ENCODE measurements at places on chromosomes 4 and X.

- no peak for DNase-seq
Observed at GRCh38 chrX:65528293-65528692, 6.3 kb downstream of the LAS1L start.

- no peak for DNase-seq
Observed at GRCh38 chr4:153645183-153645582, 38.9 kb upstream of the TLR2 start.

- no peak for DNase-seq
Observed at GRCh38 chrX:389021-389441, 2.3 kb upstream of the PPP2R3B start.

DNA sequence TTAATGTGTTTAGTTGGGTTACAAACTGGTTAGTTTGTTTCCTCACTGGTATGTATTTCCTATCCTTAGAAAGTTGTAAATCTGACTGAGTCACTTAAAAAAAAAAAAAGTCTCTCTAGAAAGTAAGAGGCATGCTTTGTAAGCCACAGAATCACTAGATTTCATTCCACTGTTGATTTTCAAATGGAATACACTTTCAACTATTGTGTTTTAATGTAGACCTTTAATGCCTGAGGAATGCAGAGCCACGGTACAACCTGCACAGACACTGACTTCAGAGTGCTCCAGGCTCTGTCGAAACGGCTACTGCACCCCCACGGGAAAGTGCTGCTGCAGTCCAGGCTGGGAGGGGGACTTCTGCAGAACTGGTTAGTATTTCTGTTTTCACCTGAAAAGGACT is 88.6 kb downstream of the HHIP start:
- DNase-seq: peak; percentile 34

GRCh38 chrX:69138512-69138911 is 26.7 kb downstream of the PJA1 start:
- no peak for DNase-seq

- no peak for DNase-seq
Observed at GRCh38 chrX:131895807-131896206, 127.3 kb upstream of the STK26 start.

DNA sequence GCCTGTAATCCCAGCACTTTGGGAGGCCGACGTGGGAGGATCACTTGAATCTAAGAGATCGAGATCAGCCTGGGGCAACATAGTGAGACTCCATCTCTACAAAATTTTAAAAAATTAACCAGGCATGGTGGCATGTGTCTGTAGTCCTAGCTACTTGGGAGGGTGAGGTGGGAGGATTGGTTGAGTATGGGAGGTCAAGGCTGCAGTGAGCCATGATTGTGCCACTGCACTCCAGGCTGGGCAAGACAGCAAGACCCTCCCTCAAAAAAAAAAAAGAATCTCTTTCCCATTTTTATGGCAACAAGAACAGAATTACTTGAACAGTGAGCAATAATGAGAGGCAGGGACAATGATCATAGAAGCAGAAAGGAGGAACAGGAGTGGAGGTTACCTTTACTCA is 94.8 kb downstream of the RNF150 start:
- DNase-seq: no peak

- DNase-seq: peak; percentile 52
Observed at GRCh38 chr4:102625232-102625930, 124.2 kb downstream of the NFKB1 start.

- DNase-seq: peak; percentile 65
Observed at GRCh38 chr4:113943863-113944262, 35.6 kb downstream of the ARSJ start.

DNA sequence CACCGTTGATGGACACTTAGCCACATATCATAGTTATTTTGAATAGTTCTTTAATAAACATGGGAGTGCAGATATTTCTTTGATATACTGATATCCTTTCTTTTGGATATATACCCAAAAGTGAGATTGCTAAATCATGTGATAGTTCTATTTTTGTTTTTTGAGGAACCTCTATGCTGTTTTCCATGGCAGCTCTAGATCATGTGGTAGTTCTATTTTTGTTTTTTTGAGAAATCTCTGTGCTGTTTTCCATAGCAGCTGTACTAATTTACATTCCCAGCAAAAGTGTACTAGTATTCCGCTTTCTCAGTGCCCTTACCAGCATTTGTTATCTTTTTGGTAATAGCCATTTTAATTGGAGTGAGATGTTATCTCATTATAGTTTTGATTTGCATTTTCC is 3.6 kb downstream of the SH3BGRL start:
- no peak for DNase-seq

DNA sequence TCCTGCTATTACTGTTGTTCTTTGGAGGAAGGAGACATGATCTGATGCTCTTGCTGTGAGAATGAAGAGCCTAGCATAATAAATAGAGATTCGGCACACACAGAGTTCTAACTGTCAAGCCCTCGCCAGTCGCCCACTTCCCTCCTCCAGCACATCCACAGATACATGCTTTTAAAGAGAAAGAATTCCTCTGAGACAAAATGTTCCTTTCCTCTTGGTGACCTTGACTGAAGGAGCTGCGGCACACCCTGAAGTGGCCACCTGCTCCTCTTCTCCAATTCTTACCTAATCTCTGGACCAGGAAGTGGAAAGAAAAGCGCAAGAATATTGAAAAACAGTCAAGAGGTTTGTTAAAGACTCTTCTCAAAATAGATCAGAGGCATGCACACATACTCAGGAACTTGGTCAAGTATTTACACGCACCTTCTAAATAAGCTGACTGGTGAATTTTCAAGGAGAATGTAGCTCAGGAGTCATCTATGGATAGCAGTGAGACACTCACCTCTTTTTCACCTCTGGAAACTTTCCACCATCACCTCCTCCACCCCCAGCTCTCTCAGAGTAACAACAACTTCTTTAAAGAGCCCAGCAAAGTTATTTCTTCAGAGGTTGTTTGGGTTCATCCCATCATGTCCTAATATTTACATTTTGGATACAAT is 95.4 kb downstream of the PARM1 start:
- DNase-seq: no peak

DNA sequence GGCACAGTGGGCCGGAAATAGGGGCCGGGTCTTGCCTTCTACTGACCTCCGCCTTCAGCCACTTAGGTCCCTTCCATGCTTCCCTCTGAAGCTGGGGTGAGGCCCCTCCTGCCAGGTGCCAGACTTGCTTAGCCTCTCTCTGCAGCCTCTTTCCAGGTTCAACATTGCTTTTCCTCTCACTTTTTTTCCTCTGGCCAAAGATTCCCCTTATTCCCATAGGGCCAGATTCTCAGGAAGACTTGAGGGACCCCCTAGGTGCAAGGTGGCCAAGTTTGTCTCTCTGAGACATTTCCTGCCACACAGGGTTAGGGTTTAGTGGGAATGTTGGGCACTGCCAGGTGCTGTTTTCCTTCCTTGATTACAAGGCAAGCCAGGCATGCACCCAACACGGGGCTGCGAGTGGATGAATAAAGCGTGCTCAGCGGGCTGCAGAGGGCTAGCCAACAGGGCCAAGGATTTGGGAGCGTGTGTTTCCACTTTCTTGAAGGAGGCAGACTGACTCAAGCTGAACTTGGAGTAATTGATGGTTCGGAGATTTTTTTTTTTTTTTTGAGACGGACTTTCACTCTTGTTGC is 7.6 kb upstream of the GJB1 start:
- no peak for DNase-seq

GRCh38 chr4:23970201-23970850 is 80.5 kb upstream of the PPARGC1A start:
- peak; percentile 54 for DNase-seq

- DNase-seq: no peak
Observed at GRCh38 chr4:8204576-8205227, 5.6 kb downstream of the SH3TC1 start.

- DNase-seq: no peak
Observed at GRCh38 chr4:19177616-19178015, 1074.1 kb upstream of the SLIT2 start.

- DNase-seq: no peak
Observed at GRCh38 chrX:38662640-38663039, 101.3 kb downstream of the TSPAN7 start.

DNA sequence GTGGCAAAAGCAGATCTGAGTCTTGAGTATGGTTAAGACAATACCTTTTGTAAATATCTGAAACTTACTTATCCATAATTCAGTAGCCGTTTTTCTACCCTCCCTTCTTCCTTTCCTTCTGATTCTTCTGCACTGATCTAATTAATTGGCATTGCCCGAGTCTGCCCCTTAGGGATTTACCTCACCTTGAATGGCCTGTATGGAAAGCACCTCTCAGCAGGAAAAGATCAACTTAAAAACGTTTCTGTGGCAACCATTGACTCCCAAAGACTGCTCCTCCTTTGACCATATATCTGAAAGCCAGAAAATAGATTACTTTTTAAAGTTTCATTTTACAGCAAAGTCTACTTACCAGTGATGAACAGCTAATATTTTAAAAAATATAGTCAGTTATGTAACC is 496.5 kb upstream of the LCORL start:
- no peak for DNase-seq

DNA sequence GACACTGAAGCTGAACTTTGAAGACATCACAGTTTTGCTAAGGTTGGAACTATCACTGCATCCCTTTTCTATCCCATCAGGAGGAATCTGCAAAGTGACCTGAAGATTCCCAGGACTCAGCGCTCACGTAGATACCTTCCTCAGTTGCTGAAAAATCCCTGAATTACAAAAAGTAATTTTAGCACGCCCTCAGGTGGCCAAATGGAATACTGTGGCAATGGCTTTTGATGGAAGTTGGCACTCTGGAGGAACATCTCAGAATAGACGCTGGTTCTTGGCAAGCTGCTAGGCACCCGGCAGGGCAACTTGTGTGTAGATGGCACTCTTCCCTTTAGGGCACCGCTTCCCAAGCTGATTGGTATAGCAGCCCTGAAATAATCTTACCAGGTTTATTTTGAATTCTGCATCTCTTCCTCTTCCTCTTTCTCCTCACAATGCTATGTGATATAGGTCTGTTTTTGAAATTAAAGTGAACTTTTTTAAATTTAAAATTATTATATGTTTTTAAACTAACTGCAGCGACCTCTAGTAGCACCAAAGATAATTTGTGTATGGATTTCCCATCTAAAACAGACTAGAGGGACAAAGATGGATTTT is 16.3 kb upstream of the ESX1 start:
- peak; percentile 12 for DNase-seq

DNA sequence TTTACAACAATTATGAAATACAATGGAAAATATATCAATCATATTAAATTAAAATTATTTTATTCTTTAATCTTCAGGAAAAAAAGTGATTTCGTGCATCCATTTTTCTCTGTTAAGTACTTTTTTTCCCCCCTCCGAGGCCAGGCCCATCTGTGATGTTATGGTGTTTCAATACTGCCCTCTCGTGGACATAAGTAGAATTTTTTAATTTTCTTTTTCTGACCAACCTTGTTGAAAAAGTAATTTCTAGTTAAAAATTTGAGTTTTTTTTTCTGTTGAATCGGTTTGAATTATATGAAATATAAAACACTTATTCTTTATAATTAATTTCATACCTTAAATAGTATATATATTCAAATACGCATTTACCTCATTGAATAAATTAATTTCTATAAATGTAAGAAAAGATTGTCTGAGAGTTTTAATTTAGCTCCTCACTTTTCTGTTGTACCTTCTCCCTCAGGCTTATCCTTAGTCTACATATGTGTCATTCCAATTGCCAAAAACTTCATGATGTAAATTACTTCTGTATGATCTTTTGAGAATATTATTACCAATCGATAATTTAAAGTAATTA is 175.8 kb upstream of the TECRL start:
- peak; percentile 39 for DNase-seq

- peak; percentile 22 for DNase-seq
Observed at GRCh38 chrX:40278340-40279090, 180.8 kb upstream of the BCOR start.

GRCh38 chr4:182604953-182605352 is 312.2 kb downstream of the DCTD start:
- no peak for DNase-seq
